ENCODE measurements at places on chromosomes 6 and 20.

GRCh38 chr6:36129941-36130666 is at the start of gene MAPK13:
TSS of gene MAPK13 (plus strand) at chr6:36130513. CDS start at chr6:36130583, 70 bp downstream.
- peak; percentile 35 for DNase-seq

DNA sequence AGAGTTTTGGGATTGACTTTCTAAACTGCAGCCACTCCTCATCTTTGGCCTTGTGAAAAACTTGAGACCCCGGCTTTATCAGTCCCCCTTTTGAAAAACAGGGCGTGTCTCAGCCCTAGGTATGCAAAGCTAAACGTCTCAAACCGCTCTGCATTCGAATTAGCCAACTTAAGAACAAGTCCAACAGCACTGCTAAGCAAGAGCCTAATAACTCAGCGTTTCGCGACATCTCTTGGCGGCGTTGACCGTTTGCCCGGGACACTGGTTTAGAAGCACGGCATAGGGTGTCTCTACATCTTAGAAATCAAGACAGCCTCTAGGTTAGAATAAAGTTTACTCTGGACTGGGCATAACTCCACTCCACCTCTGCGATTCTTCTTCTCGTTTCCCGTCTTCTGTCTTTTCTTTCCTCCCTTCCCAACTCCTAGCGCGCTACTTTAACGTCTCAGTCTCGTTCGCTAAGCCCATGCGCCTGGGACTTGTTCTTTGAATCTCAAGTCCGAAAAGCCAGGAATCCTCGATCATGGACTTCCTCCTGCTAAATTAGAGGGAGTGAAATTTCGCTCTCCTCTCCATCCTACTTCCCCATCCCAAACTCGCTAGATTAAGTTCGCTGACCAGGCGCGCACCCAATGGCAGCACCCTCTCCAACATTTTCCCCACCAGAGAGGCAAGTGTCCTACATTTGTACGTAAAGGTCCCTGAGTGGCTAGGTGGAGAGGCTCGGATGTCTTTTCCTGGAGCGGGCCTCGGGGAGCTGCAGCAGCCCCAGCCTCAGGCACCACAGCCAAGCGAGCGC is 10.5 kb upstream of the TFAP2A start:
- DNase-seq: no peak

DNA sequence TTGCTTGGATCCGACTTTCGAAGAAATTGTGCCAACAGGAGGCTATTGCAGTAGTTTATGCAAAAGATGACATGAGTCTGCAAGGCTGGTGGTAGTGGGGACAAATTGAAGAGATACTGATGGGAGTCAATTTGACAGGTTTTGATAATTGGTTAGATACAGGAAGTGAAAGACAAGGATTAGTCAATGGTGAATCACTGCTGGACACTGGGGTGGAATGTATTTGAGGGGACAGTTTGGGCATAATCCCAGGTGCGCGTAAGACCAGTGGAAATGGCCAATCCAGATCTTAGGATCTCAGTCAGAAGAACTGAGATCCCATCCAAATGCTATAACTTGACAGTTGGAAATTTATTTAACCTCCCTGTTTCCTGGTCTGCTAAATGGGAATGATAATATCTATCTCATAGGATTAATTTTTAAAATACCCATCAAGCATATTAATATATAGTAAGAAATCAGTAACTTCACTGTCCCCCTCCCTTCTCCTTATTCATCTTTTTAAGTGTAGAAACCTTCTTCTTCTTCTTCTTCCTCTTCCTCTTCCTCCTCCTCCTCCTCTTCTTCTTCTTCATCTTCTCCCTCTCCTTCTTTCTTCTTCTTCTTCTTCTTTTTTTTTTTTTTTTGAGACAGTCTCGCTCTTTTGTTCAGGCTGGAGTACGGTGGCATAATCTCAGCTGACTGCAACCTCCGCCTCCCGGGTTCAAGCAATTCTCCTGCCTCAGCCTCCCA is 30.9 kb upstream of the ERVFRD-1 start:
- DNase-seq: no peak

DNA sequence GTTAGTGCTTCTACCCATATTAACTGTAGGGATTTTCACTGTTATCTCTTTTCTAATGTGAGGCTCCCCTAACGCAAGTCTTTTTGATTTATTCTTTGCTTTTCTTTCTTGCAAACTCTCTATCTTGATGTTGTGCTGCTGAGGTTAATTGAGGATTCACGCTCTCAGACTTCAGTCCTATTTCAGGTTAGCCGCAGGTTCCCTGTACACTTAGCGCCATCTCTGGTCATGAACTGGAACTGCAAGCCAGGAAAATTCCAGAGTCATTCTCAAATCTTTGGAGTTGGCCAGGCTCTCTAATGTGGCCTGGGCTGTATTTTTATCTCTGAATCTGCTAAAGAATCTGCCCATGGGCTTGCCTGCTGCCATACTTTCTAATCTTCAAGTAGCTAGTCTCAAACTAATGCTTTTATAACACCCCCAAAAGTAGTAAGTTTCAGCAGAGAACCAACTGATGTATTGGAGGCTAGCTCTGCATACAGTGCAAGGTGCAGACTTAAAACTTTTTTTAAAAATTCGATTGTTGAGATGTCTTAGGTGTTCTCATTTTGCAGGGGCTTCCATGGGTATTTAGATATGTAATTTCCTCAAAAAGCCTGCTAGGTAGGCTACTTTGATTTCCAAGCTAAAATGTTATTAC is 91.1 kb upstream of the OPRM1 start:
- DNase-seq: no peak

- no peak for DNase-seq
Measured at GRCh38 chr20:22887796-22888195, 147.3 kb upstream of the SSTR4 start.

DNA sequence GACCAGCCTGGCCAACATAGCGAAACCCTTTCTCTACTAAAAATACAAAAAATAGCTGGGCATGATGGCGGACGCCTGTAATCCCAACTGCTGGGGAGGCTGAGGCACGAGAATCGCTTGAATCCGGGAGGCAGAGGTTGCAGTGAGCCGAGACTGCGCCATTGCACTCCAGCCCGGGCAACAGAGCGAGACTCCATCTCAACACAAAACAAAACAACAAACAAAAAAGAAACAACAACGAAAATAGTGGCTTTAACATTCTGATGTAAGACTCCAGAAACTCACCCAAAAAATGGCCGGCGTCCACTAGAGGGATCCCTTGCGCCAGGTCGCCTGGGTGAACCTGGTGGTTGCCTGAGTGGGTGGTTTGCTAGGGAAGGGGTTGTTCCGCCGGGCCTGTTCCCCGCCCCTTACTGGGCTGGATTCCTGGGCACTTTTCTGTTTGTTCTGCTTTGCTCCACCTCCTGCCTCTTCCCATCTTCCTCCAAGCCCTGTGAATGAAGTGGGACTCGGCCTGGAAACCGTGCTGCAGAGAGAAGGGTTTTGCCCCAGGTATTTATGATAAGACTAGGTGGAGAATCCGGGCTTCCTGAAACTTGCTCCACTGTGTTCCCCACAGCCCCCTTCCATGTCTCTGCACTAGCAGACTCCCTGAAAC is 1.5 kb downstream of the PABPC1L start:
- peak; percentile 47 for DNase-seq

DNA sequence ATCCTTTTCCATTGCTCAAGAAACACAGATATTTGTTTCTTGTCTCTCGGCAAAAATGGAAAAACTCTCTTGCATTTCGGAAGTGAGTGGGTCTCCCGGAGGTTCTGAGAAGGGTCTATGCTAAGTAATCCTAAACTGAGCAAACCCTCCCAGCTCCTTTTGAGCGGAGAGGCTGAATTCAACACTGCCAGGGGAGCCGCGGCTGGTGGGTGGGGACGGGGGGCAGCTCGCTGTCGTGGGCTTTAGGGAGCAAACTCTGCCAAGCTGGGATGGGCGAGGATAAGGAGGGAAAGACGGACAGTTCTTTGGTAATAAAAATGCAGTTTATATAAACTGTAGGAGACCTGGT is 211.4 kb downstream of the FOXC1 start:
- no peak for DNase-seq

GRCh38 chr20:53852691-53853090 is 217.7 kb downstream of the BCAS1 start:
- DNase-seq: no peak

GRCh38 chr20:61835301-61835700 is 230.4 kb downstream of the TAF4 start:
- DNase-seq: no peak

- DNase-seq: no peak
Measured at GRCh38 chr20:13723011-13723410, 61.7 kb downstream of the ESF1 start.

GRCh38 chr6:142523515-142524375 is 221.9 kb downstream of the ADGRG6 start:
- no peak for DNase-seq

DNA sequence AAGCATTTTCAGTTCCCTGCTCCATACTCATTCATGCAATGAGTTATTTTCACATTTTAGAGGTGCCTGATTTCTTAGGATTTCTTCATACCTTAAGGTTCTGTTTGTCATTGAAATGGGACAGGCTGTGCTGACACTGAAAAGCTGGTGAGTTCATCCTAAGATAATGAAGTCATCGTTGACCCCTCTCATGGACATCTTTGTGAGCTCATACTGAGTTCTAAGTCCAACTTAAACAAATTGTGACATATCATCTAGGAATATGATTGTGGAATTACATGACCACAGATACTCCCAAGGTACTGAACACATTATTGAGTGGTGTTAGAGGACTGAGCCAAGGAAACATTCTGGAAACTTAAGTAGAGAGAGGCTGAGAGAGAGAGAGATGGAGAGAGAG is 224.8 kb upstream of the JAG1 start:
- no peak for DNase-seq

DNA sequence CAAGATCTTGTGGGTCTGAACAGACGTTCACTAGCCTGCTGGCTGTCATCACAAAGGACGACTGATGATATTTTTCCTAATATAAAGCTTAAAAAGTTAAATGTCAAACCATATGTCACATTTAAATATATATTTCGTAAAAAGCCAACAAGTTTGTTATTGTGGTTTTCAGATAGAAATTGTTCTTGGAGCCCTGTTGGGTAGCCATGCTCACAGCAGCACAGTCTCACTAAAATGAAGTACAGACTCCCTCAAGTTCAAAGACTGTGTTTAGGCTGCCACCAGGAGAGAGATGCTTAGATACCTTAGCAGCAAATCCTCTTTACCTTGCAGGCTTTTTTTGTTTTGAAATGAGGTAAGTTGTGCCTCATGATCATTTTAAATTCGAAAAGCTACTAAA is 17.8 kb downstream of the EEF1E1 start:
- no peak for DNase-seq

DNA sequence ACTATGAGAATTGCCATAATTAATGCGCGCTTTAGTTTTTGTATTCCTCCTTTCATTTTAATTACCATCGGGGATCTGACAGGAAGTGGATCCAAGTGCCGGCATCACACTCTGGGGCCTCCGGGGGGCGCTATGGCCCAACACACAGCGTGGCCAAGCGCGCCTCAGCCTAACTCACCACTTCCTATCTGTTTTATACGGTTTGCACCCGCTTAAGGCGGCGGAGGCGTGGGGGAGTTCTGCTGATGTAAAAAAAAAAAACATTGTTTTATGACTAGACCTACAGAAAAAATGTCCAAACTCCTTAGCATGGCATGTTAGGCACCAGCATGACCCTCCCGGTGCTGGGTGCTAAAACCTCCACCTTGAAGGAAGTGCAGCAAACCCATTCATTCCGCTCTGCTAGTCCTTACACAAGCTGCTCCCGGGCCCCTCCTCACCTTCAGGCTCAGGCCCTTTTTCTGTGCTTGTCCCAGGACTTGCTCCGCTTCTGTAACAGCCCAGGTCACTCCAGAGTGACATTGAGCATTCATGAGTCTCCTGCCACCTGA is 4.5 kb upstream of the EBF4 start:
- peak; percentile 73 for DNase-seq

- no peak for DNase-seq
Measured at GRCh38 chr6:145727817-145728388, 7.4 kb downstream of the EPM2A start.

GRCh38 chr20:61588411-61589385 is 336.6 kb downstream of the CDH4 start:
- no peak for DNase-seq

- no peak for DNase-seq
Measured at GRCh38 chr6:158677906-158678578, 28.2 kb downstream of the SYTL3 start.

GRCh38 chr20:19628570-19629134 is 129.4 kb upstream of the RIN2 start:
- DNase-seq: no peak

GRCh38 chr6:129795261-129795660 is 65.9 kb downstream of the TMEM244 start:
- DNase-seq: no peak

GRCh38 chr6:115783402-115784061 is 277.2 kb downstream of the FRK start:
- DNase-seq: no peak

- no peak for DNase-seq
Measured at GRCh38 chr6:161351858-161352257, 78.0 kb upstream of the AGPAT4 start.

GRCh38 chr20:37992802-37993409 is 40.4 kb downstream of the TTI1 start:
- peak; percentile 14 for DNase-seq

DNA sequence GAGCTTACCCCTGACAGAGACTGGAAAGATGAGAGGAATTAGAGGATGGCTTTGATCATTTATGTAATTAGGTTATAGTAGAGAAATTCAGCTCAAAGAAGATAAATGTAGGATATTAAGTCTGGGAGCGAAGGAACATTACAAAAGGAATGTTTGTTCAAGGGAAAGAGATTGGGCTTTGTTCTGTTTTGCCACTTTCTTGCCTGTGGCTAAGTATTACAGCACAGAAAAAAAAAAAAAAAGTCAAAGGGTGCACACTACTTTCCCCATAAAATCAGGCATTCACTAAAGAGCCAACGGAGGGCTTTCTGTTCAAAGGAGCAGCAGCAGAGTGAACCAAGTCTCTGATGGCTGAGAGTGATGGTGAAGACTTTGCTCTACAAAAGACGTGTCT is 5.0 kb upstream of the HDDC2 start:
- no peak for DNase-seq

DNA sequence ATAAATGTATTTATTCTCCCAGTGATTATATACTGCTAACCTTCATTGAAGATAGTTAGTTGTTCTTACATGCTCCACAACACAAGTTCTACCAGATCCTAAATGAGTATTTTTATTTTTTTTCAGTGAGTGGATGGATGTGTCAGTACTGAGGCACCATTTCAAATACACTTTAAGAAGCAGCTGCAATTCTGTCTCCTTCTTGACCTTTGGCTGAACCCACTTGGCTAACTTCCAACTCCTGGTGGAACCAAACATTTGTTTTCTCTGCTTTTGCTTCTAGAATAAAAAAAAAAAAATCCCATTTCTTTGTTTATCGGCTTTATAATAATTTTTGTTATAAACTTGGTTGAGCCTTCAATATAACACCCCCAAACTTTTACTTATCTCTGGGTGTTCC is 458.3 kb upstream of the MAP3K7 start:
- DNase-seq: no peak
